EL (cell line): ENCODE measurements at places on chromosomes 6 and 20.

DNA sequence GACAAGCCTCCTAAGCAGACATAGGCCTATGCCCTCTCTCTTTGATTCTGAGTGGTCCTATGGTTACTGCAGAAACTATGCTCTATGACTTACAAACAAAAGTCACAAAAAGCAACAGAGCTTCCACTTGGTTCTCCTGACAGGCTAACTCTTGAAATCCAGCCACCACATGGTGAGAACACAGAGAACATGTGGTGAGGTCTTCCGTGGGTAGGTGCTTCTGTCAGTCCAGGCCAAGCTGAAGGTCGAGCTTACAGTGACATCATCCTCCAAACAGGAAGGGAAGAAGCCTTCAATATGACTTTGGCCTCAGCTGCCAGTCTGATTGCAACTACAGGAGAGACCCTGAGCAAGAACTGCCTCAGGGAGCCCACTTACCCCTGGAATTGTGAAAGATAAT lies 265.5 kb downstream of the TBX18 start:
- no peak for DNase-seq

- no peak for DNase-seq
These were observed 4.5 kb upstream of the CNBD2 start for GRCh38 chr20:35963878-35964277.

DNA sequence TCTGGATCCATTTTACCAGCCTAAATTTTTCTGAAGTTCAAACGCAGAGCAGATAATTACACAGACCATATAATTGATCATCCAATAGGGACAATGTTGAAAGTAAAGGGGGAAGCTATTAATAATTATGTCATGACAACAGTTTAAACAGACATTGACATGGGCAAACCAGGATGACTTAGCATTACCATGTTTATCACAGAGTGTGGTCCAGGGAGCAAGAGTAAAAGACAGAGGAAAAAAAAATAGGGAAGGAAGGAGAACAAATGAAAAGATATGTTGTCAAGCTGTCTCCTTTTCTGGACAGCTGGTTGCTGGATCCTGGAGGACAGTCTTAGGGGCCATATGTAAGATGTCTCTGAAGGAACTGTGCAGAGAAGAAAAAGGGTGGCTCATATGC lies 69.4 kb upstream of the FBXL4 start:
- DNase-seq: no peak

DNA sequence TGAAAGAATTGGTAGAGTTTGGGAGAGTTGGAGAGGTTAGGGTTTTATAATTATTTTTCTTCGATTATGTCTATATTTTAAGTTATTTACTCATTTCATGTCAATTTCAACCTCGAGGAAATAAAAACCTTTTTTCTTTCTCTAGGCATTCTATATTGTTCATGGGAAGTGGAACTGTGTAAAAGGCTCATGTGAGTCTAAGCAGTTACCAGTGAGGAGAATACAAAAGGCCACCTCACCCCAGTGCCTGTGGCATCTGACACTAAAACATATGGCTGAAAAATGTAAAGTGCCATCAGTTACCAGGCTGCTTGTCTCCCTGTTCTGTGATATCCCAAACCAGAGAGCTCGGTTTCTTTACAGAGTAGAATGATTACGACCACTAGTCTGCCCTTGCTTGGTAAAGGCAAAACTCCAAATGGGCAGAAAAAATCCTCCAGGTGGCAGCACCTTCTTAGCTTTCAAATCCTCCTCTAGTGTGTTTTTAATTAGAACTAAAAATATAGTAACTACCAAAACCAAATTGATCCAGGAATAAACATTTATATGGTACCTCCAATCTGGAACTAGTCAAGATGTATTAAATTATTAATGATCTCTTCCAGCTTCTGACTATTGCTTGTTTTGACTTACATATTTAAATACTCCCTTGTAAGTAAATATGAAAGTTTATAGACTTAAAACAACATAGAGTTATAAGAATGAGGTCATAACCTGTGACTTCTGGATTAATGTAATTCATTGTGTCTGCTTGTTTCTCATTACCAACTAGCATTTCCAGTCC lies 122.6 kb upstream of the MCHR2 start:
- DNase-seq: peak; percentile 81

DNA sequence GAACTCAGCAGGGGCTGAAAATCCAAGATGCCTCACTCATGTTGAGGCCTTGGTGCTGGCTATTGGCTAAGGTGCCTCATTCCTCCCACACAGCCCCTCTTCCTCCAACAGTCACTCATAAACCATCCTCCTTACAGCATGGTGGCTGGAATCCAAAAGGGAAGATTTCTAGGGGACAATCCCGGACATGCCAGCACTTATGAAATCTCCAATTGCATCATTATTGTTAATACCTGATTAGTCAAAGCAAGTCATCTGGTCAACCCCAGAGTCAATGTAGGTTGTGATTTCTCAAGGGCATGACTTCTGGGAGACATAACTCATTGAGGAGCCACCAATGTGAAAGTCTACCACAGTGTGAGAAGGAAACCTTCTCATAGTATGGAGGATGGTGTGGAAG lies 506.6 kb upstream of the NOX3 start:
- peak; percentile 3 for DNase-seq

- no peak for DNase-seq
These were observed 37.6 kb downstream of the RSPH3 start for GRCh38 chr6:158962371-158962770.

DNA sequence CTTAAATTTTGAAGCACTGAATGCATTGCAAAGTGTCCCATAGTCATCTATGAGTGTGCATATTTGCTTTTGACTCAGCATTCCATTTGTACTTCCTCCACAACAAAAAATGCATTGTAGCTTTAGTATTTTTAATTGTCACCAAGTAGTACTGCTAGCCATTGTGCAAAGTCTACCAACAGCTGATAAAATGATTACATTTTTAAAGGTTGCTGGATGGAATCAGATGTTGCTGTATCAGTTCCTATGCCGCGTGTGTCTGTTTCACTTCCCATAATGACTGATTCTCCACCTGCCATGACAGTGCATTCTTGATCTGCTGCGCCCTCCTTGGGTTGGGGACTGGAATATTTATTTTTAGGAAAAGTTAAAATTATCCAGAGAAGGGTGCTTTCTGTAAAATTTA lies 41.2 kb downstream of the SLX4IP start:
- peak; percentile 40 for DNase-seq

GRCh38 chr6:84766118-84766798 lies 1.9 kb upstream of the TBX18 start:
- DNase-seq: no peak

DNA sequence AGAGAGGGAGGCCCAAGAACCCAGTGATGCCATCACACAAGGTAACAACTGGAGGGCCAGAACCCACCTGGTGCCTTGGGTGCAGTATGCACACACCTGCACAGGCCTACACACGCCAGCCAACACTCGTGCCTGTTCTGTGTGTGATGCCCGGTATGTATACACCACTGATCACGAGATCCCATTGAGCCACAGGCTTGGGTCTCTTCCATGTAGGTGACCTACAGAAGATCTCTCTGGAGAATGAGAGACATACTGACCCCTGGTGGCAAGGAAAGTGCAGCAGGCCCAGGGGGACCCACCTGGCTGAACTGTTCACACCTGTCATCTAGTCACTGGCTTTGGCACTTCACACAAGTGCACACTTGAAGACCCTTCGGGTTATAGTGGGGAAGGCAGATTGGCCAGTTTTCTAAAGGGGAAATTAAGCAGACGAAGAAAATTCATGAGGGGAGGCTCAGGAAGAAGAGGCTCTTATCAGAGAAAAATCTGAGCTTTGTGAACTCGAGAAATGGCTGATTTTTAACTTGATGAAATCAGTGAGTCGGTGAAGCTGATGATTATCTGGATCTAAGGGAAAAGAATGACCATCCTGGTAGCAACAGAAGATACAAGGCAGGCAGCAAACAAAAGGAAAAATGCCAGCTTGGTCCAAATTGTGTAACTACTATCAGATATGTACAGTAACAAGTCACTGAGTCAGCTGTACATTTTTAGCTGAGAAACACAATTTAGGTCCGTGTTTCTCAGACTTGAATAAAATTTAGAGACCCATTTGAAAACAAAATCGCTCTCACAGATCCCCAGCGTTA lies 69.1 kb upstream of the PBOV1 start:
- DNase-seq: peak; percentile 31

GRCh38 chr20:49712996-49713752 lies 504 bp downstream of the B4GALT5 start:
- peak; percentile 44 for DNase-seq

DNA sequence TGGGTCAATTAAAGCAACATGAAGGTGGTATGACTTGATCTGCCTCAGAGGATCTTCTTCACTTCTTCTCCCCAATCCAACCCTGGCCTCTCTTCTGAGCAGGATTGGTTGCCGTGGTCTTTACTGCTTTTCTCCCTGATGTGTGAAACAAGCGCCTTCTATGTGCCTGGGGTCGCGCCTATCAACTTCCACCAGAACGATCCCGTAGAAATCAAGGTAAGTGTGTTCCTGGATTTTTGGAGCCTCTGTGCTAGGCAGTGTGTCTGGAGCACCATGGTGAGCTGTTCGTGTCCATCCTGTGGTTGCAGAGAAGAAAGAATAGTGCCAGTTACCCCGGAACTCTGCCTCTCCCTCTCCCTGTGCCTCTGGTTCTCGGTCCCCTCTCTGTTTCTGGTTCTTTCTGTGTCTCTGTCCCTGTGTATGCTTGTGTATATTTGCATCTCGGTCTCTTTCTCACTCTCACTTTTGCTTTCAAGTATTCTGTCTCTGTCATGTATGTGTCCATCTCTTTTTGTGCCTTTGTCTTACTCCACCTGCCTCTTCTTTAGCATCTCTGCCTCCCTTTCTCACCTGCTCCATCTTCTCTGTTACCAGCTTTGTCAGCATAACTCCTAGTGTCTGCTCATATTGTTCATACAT lies 23.5 kb downstream of the TM9SF4 start:
- no peak for DNase-seq

GRCh38 chr6:11586536-11586935 lies 49.0 kb downstream of the TMEM170B start:
- DNase-seq: peak; percentile 93

- no peak for DNase-seq
These were observed 30.2 kb downstream of the TMX4 start for GRCh38 chr20:7989379-7989778.

- DNase-seq: no peak
These were observed 441.4 kb upstream of the SULF2 start for GRCh38 chr20:48226642-48227041.

DNA sequence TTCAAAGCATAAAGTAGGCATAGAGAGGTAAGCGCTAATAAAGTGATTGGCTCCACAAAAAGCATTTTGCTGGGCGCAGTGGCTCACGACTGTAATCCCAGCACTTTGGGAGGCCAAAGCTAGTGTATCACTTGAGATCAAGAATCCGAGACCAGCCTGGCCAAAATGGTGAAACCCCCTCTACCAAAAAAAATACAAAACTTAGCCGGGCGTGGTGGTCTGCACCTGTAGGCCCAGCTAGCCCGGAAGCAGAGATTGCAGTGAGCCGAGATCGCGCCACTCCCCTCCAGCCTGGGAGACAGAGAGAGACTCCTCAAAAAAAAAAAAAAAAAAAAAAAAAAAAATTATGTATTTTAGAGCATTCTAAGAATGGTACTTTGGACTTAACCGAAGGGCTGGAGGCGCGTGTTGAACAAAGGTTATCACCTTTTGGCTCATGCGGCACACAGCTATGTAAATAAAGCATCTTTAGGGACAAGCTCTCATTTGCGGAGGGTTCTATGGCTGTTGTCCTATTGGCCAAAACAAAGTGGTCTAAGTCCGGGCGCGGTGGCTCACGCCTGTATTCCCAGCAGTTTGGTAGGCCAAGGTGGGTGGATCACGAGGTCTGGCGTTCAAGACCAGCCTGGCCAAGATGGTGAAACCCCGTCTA lies 17.4 kb downstream of the HFE start:
- no peak for DNase-seq

- no peak for DNase-seq
These were observed 66.6 kb downstream of the HIVEP2 start for GRCh38 chr6:142878407-142878806.

GRCh38 chr6:149108038-149108748 lies 209.3 kb upstream of the TAB2 start:
- DNase-seq: no peak

DNA sequence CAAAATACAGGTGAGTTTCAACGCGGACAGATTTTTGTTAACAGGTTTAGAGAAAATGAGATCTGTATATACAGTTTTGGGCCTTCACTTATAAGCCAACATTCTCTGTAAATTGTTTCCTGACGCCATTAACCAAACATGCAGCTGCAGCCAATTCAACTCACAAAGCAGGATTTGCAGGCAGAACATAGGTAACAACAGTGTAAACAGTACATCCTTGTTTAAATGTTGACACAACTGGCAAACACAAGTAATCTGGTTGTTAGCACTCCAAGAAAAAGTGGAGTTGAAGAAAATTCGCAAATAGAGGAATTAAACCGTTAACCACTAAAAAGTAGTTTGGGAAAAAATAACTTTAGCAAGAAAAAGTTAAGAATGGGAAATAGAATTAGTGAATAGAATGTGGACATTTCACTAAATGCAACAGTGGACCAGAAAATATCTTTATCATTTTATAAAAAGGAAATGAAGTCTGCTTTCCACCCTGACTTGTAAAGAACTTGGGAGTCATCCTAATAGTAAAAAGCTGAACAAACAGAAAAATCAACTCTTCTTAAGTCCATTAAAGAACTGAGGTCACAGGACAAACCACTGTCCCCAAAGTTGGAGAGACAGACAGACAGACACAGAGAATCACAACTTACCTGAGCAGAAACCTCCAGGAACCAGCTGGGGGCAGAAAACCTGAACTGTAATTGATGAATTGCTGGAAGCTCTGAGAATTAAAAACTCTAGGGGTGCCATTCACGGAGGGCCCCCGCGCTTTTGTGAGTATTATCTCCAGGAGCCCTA lies 10.1 kb downstream of the SMIM28 start:
- DNase-seq: no peak

DNA sequence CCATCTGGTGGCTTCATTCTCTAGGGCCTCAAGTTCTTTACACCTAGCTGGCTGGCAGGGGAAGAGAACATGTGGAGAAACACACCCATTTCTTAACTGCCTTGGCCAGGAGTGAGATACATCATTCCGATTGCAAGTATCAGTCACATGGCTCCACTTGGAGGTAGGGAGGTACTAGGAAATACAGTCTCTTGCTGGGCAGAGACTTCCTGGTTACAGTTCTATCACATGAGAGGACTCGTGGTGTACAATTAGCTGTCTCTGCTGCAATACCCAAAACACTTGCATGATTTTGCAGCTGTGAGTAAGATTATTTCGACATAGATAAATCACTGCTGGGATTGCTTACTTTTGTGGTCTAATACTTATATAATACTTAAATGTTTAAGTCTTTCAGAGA lies 51.1 kb downstream of the GTF2H5 start:
- peak; percentile 78 for DNase-seq

- peak; percentile 54 for DNase-seq
These were observed 200.5 kb downstream of the PLCB4 start for GRCh38 chr20:9269280-9269971.
